ENCODE measurements at places on chromosomes 11 and 22.

- no peak for DNase-seq
These were observed 3.9 kb upstream of the TAGLN start for GRCh38 chr11:117195258-117195657.

DNA sequence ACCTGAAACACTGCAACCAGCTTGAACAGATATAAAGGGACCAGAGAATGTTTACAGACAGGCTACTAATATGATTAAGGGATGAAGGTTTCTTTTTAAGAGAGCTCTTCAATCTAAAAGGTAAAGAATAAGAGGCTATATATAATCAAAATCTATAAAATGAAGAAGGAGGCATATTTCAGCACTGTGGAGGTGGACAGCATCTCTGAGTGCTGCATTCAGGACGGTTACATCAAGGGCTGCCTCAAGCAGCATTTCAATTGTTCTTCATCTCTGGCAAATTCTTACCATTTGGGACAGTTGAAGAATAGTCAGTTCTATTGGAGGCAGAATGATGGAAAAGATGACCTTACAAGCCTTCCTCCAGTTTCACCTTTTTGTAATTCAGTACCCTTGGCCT lies 139.6 kb upstream of the LMO1 start:
- no peak for DNase-seq

DNA sequence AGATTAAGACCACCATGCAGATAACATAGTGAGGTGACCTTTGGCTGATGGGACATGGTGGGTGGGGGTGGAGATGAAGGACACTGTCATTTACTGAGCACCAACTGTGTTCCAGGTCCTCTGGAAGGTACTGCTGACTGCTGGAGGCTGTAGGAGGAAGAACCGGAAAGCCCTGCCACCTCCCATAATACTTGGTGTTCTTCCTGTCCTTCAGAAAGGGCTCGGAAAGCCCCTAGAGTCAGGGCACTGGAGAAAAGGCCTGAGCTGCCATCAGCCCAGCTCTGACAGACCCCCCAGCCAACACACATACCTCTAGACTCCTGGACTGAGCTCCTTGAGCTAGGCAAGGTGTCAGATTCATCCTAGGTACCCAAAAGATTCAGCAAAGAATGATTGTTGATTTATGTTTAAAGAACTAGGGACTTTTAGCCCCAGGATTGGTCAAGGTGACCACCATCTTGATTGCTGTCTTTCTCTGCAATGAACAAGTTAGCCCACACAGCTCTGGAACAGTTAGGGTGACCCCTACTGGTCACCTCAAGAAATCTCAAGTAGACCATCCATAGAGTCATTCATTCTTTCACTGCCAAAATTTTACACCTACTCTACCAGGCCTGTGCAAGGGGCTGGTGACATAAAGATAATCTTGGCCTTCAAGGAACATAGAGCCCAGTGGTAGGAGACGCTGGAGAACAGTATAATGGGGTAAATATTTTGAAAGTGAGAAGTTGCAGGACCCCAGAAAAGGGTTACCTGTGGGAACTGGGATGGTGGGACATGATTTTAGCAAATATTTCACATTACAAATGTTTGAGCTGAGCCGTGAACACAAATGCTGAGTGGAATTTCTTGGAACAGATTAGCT lies 39.4 kb downstream of the IRAG1 start:
- peak; percentile 36 for DNase-seq

DNA sequence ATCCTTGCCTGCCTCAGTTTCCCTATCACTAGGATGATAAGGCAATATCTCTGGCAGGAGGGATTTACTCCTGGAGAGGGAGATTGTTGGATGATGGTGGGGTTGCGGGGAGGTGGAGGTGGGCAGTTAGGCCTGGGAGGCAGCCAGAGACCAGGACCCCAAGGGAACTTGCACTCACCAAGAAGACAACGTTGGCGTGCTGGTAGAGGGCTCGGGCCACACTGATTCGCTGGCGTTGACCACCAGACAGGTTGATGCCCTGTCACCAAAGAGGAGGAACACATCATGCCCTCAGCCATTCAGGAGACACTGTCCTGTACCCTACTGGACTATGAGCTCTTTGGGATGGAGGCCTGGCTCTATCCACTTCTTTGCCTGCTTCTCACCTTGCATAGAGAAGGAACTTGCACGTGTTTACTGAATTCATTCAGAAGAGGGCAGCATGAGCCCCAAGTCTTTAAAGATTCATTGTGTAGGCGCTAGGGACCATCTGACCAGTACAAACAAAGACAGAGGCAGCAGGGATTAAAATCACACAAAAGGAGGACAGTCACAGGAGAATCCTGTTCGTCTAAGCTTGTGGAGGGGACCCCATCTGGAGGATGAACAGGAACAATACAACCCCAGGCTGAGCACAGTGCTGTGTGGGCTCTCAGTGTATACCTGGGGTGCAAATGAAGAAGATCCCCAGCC lies 24.2 kb upstream of the KCNJ11 start:
- DNase-seq: no peak

DNA sequence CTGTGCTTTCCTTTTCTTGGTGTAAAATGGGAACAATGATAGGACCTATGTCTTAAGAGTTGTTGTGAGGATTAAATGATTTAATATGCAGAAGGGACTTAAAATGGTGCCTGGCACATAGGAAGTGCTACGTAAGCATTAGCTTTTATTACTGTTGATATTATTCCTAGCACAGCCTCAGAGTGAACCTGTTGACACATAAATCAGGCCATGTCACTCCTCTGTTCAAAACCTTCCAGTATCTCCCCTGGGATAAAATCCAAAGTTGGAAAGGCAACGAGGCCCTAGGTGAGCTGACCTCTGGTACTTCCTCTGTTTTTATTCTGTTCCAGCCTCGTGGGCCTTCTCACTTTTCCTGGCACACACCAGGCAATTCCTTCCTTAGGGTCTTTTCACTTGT lies 108.8 kb upstream of the CADM1 start:
- no peak for DNase-seq

DNA sequence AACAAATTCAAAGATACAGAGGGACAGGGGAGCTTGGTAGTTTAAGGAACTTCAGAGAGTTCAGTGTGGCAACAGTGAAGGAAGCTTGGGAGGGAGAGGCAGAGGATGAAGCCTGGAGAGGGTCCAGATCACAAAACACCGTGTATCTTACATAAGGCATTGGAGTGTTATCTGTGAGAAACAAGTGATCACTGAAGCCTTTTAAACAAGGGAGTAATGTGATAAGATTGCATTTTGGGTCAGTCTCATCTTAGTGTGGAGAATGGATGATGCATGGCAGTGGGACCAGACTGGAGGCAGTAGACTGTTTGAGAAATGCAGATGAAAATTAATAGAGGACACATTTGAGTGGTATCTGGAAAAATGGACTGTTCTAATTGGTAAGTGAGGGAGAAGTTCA lies 79.4 kb downstream of the EXT2 start:
- DNase-seq: no peak

GRCh38 chr11:65389294-65389980 lies 3.0 kb downstream of the FRMD8 start:
- DNase-seq: no peak

DNA sequence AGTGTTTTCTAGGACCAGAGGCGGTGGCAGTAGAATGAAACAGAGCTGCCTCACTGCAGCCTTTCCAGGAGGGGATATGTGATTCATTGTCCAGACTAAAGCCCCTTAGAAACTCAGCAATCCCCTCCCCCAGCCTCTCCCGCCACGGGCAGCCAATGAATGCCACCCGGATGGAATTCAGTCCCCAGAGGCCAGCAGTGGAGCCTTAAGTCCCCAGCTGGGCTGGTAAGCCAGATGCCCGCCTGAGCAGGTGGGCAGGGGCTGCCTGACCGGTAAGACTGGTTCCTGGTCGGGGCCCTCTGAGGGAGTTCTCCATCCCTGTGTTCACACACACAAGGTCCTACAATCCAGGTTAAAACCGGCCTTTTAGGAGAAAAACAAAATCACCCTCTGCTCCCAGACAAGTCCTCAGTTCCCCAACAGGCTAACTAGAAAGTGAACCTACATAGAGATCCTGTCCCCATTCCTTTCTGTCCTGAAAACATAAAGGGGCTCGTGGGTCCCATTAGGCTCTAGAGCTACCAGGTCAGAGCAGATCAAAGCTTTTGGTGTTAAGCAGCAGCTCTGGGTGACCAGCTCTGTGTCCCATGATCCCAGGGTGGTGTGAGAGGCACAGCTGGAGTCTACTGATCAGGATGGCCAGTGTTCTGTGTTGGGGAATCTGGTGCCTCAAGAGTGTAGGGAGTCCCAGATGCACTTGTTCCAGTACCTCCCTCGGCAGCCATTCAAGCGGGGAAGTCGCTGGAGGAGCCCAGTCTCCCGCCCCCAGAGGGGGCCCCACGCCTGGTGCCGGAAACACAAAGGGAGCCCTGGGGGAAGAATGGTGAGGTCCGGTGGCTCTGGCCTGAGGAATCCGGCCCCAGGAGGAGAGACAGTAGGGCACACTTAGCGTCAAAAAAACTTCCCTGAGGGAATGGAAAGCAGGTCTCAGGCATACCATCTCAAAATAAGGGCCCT lies 2.6 kb downstream of the PATZ1 start:
- peak; percentile 32 for DNase-seq

DNA sequence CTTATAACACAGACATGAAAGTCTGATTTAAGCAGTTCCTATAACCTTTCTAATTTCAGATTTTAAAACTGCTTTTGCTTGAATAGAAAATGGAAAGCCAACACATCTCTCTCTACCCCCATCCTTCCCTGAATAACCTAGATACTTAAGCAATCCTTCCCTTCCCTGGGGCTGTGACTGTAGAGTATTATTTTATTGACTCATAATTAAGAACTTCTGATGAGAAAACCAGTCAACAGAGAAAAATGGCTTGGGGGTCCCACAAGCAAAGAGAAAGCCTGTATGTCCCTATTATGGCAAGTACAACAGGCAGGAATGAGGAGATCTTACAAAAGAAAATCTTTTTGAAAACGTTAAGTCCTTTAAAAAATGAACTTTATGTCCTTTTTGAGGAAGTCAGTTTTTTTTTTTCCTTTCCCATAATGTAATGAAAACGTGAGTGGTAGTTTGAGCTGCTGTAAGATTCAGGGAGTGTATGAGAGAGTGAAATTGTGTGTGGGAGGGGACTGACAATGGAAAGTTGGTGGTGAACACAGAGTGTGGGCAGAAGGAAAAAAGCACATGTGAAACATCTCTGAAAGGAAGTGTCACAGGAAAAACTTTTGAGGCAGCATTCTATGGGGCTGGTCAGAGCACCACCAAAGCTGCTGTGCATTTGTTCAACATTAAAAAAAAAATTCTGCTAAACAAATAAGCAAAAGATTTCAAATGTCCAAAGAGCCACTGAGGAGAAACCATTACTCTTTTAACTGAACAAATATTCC lies 154.6 kb downstream of the MAML2 start:
- DNase-seq: peak; percentile 58

- no peak for DNase-seq
These were observed 177.5 kb upstream of the GRIA4 start for GRCh38 chr11:105432241-105432995.
